Osteocyte (in vitro differentiated cells): ENCODE measurements at places on chromosomes 16 and 17. TPM values are rescaled to one million over a fixed set of nuclear protein-coding genes. Genes with fewer than 3 reads are reported as not detected.

DNA sequence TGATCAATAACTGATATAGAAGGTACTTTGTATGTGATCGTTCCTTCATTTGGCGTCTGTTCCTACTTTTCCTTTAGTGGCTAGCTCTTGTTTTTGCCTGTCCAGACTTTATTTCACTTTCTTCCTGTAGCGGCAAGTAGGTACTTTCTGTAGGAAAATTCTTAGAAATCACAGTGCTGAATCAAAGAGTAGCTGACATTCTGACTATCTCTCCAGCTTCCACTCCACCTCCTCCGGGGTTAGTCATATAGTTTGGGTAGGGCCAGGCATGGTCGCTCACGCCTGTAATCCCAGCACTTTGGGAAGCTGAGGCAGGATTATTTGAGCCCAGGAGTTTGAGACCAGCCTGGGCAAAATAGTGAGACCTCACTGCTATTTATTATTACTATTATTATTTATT lies 29.9 kb upstream of the PAFAH1B1 start:
- no peak for DNase-seq

DNA sequence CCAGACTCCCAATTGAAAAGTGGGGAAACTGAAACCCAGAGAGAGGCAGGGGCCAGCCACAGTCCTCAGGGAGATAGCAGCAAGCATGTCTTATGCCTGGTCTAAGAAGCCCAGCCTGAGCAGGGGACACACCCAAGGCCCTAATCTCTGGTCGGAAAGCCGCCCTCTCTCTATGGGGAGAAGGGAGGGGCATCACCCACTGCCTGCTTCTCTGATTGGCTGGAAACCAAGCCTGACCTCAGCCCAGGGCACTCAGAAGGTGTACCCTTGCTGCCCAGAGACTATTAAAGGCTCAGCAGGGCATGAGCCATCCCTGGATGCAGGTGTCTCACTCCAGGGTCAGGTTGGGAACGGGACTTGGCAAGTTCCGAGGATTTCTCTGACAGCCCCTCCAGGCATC lies 5.7 kb upstream of the KRT13 start:
- no peak for DNase-seq

DNA sequence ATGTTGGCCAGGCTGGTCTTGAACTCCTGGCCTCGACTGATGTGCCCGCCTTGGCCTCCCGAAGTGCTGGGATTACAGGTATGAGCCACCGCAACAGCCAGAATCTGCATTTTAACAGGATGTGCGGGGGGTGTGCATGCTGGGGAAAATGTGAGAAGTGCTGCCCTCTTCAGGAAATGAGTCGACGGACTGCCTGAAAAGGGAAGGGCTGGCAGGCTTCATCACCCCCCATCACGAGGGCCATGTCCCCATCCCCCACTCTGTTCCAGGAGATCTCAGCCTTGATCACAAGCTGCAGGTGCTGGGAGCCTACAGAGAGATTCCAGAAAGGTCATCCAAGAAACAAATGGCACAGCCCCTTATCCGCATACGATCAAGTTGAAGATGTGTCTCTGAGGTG lies 195.3 kb upstream of the RPL38 start:
- no peak for DNase-seq

- DNase-seq, result no peak
Measured at GRCh38 chr17:40827746-40828453, 5.5 kb upstream of the KRT10 start.

Gene AGRP
- total RNA-seq, result not detected in 2 replicates

Gene SPECC1
- 12.1 and 12.6 TPM in 2 replicates for total RNA-seq

Gene CRK
- total RNA-seq, result 55.8 and 57.1 TPM in 2 replicates

Gene EZH1
- 44.8 and 47.6 TPM in 2 replicates for total RNA-seq

Gene RUNDC3A
- total RNA-seq, result 0.38 and 0.60 TPM in 2 replicates
